Fibroblast of skin of right quadriceps (primary cell): ENCODE measurements at places on chromosomes 12 and 14.

- DNase-seq: no peak
These were observed 64.7 kb downstream of the VEZT start for GRCh38 chr12:95282266-95282665.

- no peak for DNase-seq
These were observed 99.9 kb downstream of the PHETA1 start for GRCh38 chr12:111268738-111269572.

DNA sequence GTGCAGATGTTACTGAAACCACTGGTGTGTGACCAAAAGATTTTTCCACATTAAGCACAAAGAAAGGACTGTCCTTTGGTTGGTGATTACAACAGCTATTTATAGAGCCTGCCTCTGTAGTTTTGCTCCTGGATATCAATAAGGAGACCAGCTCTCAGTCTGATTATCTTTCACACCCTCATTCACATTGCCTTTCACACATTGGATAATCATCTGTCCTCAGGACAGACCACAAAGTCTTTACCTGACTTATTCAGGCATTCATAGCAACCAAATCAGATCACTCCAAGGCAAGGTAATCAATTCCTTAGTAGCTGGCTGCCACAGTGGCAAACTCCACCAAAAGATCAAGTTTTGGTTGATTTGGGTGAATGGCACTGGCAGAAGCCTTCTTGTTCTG is 59.6 kb upstream of the CPSF6 start:
- no peak for DNase-seq

DNA sequence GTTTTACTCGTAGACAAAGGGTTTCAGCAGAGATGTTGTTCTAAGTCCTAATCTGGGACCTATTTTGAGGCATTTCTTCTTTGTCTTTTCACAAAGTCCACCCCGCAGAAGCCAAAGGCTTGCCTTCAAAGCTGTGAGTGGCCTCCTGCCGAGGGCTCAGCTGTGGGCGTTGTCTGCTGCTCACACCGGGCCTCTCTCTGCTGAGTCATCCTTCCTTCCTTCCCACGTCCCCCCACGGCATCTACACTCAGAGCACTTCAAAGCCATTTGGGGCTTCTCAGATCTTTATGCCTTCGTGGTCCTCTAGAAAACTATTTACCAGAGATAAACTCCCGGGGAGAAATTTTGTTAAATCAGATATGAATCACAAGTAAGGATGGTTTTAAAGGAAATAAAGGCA is 115.9 kb upstream of the TMPO start:
- DNase-seq: peak; percentile 76

GRCh38 chr12:2417481-2418160 is 364.8 kb downstream of the CACNA1C start:
- no peak for DNase-seq
